Activated T-helper 1 cell treated with anti-CD3 and anti-CD28 coated beads, Interleukin-12 subunit alpha, Interleukin-12 subunit beta, Interleukin-2, Interleukin-4 antibody, amounts not matched to agents 30 ng/mL and 10 ng/mL and 1 ng/mL, durations not matched to agents 14 hours and 24 hours and 36 hours (primary cell): ENCODE measurements at places on chromosomes 2 and 18. TPM values are rescaled to one million over a fixed set of nuclear protein-coding genes. Genes with fewer than 3 reads are reported as not detected.

GRCh38 chr18:78978349-78979055 lies 1.1 kb upstream of the SALL3 start:
- H3K27ac ChIP-seq, result peak overlapping the region; percentile 55
- DNase-seq, result no peak

DNA sequence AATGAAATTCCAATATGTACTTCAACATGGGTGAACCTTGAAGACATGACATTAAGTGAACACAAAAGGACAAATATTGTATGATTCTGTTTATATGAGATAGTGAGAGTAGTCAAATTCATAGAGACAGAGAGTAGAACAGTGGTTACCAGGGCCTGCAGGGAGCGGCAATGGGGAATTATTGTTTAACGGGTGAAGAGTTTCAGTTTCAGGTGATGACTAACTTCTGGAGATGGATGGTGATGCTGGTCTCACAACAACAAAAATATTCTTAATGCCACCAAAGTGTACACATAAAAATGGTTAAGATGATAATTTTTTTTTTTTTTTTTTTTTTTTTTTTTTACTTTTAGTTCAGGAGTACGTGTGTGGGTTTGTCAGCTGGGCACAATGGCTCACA lies 109.4 kb upstream of the TMEM200C start:
- peaks cover 13% of the 10 kb centered on the region for H3K27me3 ChIP-seq
- peak overlapping the region; percentile 85 for H3K27ac ChIP-seq
- peak; percentile 11 for DNase-seq
- H3K4me1 ChIP-seq, result peaks cover 21% of the 10 kb centered on the region
- peak overlapping the region; percentile 17 for H3K4me3 ChIP-seq

DNA sequence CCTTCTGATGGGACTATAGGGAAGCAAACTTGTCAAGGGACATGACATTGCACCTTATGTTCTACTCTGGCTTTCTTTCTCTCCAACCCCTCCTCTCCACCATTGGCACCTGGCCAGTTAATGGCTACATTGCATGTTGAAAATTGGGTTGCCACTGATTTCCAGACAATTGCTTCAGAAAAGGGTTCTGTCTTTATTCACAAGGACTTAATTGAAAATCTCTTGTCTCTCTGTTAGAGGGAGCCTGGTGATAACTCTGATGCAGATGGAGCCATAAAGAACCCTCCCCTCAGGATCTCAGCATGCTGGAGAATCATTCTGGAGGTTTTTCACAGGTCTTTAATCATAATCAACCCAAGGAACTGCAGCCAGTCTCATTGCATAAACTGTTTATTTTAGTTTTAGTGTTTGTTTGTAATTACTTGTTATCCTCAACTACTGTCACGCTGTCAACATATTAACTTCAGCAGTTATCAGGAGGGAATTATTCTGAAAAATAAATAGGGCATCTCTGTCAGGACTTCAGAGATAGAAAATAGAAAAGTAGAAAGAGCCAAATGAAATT lies 316.8 kb downstream of the RIT2 start:
- H3K4me1 ChIP-seq, result no peaks in the 10 kb centered on the region
- H3K27ac ChIP-seq, result no peak overlapping the region
- H3K4me3 ChIP-seq, result no peak overlapping the region
- DNase-seq, result no peak
- H3K27me3 ChIP-seq, result no peaks in the 10 kb centered on the region

DNA sequence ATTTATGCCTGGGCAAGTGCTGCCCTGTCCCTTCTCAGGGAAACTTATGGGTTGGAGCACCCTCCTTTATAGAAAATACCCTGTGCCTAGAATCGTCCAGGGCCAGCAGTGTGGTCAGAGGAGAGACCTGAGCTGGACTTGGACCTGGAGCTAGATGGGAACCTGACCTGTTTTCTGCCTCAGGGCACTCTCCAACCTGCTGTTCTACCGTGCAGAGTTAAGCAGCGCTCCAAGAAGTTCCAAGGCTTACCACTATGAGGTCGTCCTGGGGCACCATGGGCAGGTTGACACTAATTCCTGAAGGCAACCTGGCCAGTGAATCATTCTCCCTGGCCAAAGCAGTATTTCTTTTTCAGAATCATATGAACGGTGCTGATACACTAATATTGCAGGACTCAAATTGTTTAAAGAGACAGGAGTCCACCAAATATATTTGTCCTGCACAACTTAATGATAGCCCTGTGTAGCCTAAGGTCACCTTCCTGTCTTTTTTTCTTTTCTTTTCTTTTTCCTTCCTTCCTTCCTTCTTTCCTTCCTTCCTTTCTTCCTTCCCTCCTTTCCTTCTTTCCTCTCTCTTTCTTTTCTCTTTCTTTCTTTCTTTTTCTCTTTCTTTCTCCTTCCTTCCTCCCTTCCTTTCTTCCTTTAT lies 455.4 kb upstream of the HNMT start:
- no peaks in the 10 kb centered on the region for H3K27me3 ChIP-seq
- no peaks in the 10 kb centered on the region for H3K4me1 ChIP-seq
- no peak for DNase-seq
- H3K4me3 ChIP-seq, result no peak overlapping the region
- H3K36me3 ChIP-seq, result no peaks in the 10 kb centered on the region

DNA sequence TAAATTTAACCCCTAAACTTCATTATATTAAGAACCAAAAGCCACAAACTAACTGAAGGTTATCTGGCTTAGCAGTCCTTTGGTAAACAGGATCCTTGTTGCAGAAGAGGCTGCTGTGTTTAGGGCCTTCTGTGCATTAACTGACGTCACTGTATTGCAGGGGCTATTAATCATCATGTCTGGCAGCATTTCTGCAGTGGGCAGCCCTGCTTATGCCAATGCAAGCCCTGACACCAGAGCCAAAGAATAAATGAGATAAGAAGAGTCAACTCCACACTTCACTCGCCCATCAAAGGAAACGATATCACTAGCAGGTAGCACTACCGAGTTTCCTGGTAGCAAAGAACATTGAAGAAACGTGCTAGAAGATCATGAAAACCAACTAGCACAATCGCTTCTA lies 110.6 kb downstream of the PLEKHM3 start:
- H3K4me3 ChIP-seq, result no peak overlapping the region
- H3K36me3 ChIP-seq, result peaks cover 2% of the 10 kb centered on the region
- no peaks in the 10 kb centered on the region for H3K4me1 ChIP-seq
- no peak overlapping the region for H3K27ac ChIP-seq
- no peak for DNase-seq

GRCh38 chr2:126935774-126936173 lies 37.1 kb downstream of the TEX51 start:
- no peak overlapping the region for H3K4me3 ChIP-seq
- no peaks in the 10 kb centered on the region for H3K27me3 ChIP-seq
- H3K4me1 ChIP-seq, result no peaks in the 10 kb centered on the region
- no peaks in the 10 kb centered on the region for H3K36me3 ChIP-seq

DNA sequence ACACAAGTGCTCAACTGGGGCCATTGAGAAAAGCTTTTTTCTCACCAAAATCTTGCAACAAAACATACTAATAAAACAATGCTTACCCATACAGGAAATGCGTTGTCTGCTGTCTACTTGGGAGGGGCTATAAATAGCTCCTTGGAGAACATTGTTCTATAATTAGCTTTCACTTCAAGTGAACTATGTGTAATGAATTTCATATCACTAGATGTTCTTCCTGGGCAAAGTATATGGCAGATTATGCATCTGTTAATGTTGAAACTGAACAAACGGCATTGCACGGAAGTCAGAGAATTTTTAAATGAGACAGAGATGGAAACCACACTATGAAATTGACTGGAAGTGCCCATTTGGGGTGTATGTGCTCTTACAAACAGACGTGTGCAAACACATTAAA lies 6.4 kb upstream of the NPAS2 start:
- DNase-seq, result no peak
- peak overlapping the region; percentile 4 for H3K27ac ChIP-seq
- no peaks in the 10 kb centered on the region for H3K36me3 ChIP-seq

- H3K4me1 ChIP-seq, result peaks cover 90% of the 10 kb centered on the region
- DNase-seq, result no peak
- peak overlapping the region; percentile 89 for H3K27ac ChIP-seq
- peaks cover 21% of the 10 kb centered on the region for H3K36me3 ChIP-seq
- H3K4me3 ChIP-seq, result peak overlapping the region; percentile 71
- H3K27me3 ChIP-seq, result no peaks in the 10 kb centered on the region
Measured at GRCh38 chr18:2978661-2979106, 34.3 kb downstream of the LPIN2 start.

DNA sequence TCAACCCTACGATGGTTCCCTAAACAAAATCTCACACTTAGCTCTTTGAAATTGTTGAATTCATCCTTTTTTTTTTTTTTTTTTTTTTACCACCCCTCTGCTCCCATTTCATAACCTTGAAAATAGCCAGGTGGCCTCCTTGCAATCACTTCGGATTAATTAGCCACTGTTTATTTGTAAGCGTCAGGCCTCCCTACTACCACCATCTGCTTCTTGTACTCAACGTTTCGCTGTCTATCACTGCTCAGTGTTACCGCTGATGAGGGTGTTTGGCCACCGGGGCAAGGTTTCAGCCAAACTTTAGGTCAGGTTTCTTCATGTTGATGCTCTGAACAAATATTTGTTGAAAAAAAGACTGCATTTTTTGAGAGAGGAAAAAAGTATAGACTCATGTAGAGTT lies 183.2 kb downstream of the EPHA4 start:
- no peak for DNase-seq
- peaks cover 10% of the 10 kb centered on the region for H3K27me3 ChIP-seq
- no peak overlapping the region for H3K4me3 ChIP-seq
- H3K4me1 ChIP-seq, result no peaks in the 10 kb centered on the region

GRCh38 chr18:27582760-27583412 lies 397.8 kb upstream of the CHST9 start:
- no peak overlapping the region for H3K4me3 ChIP-seq
- no peak for DNase-seq
- no peaks in the 10 kb centered on the region for H3K4me1 ChIP-seq
- no peaks in the 10 kb centered on the region for H3K36me3 ChIP-seq
- no peak overlapping the region for H3K27ac ChIP-seq

DNA sequence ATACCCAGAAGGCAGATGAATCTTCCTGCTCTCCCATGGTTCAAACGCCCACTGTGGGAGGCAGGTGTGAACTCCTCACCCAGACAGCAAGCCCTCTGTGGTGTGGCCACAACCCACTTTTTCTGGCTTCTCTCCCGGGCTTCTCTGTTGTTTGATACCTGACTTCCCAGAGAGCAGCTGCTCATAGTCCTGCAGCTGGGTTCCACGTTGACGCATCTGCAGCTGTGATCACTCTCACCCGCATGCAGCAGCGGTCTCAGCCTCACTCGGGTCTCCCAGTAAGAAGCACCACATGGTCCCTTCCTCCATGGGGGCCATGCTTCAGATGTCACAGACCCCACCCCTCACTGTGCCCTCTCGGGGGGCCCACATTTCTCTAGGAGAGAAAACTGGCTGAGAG lies 3.5 kb downstream of the ASPRV1 start:
- H3K4me1 ChIP-seq, result peaks cover 18% of the 10 kb centered on the region

DNA sequence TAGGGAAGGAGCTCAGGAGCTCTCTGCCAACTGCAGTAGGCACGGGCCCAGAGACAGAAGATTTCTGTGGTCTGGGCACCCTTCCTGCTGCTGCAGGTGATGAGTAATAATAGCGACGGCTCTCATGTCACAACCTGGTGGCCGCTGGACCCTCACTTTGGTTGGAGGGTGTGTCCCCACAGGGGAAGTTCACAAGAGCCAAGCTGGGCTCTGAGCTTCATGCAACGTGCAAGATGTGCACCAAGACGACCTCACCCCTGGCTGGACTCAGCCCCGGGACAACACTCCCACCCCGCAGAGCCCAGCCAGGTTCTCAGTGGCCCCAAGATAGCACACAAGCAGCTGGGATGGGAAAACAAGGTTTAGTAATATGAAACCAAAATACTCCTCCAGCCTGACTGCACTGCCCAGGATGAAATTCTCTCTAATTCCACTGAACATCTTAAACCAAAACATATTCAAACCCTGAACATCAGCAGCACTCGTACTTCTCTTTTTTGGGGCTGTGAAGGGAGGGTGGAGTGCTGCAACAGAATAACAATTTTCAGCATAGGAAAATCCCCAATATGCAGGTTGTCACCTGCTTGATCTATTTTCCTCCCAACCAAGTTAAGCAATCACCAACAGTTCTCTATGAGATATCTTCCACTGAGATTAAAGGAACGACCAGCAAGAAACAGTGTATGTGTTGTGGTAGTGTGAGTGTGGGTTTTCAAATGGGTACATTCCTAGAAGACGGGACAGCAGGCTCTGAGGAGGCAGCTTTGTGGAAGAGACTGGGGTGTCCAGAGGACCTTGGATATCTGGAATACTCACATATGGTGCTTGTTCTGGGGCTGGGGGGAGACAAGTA lies 26.5 kb downstream of the BCL2 start:
- H3K4me3 ChIP-seq, result peak overlapping the region; percentile 46
- H3K27ac ChIP-seq, result peak overlapping the region; percentile 86
- H3K36me3 ChIP-seq, result peaks cover 64% of the 10 kb centered on the region
- H3K27me3 ChIP-seq, result no peaks in the 10 kb centered on the region
- H3K4me1 ChIP-seq, result peaks cover 65% of the 10 kb centered on the region

GRCh38 chr2:172253190-172254052 lies 150.7 kb upstream of the DLX2 start:
- H3K27ac ChIP-seq, result peak overlapping the region; percentile 62
- no peaks in the 10 kb centered on the region for H3K27me3 ChIP-seq
- H3K36me3 ChIP-seq, result peaks cover 2% of the 10 kb centered on the region
- peak; percentile 53 for DNase-seq
- H3K4me1 ChIP-seq, result peaks cover 49% of the 10 kb centered on the region

GRCh38 chr18:12750076-12750714 lies 47.4 kb downstream of the PSMG2 start:
- H3K27ac ChIP-seq, result no peak overlapping the region
- H3K27me3 ChIP-seq, result no peaks in the 10 kb centered on the region
- peaks cover 4% of the 10 kb centered on the region for H3K36me3 ChIP-seq
- peak; percentile 12 for DNase-seq

DNA sequence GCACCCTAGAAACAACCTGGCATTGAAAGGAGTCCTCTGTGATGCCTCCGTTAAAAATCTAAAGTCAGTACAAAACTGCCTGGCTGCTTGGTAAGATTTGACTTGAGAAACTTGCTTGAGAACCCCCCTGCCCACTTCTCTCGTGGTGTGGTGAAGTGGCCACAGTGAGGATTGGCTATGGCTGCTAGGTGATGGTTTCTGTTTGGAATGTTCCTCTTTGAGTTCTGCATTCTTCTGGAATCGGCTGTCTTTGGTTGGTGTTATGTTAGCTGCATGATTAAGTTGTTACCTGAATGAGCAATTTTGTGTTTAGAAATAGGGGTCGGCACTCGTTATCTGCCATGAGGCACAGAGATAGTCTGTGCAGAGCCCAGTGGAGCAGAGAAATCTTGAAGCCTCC lies 21.7 kb upstream of the SAG start:
- H3K27me3 ChIP-seq, result no peaks in the 10 kb centered on the region
- H3K27ac ChIP-seq, result no peak overlapping the region
- peaks cover 46% of the 10 kb centered on the region for H3K36me3 ChIP-seq
- peaks cover 5% of the 10 kb centered on the region for H3K4me1 ChIP-seq
- no peak for DNase-seq
- H3K4me3 ChIP-seq, result no peak overlapping the region

The AAMP gene
- total RNA-seq, result 88.0 and 90.2 TPM in 2 replicates

The C1QL2 gene
- total RNA-seq, result not detected in 2 replicates

The C2orf76 gene
- total RNA-seq, result 10.3 and 10.7 TPM in 2 replicates

The IL1R1 gene
- total RNA-seq, result 1.5 and 2.4 TPM in 2 replicates

The CTNNA2 gene
- not detected in 2 replicates for total RNA-seq

The IL37 gene
- total RNA-seq, result not detected in 2 replicates

The KCNG3 gene
- 0.10 and 0.12 TPM in 2 replicates for total RNA-seq

The TTR gene
- total RNA-seq, result not detected in 2 replicates

The CD226 gene
- 134 and 141 TPM in 2 replicates for total RNA-seq

The PAPOLG gene
- 17.2 and 22.2 TPM in 2 replicates for total RNA-seq

The CHRNG gene
- total RNA-seq, result not detected in 2 replicates
